Thymus (tissue), 14 donors: ENCODE measurements at places on chromosomes 16 and 17. TPM values are rescaled to one million over a fixed set of nuclear protein-coding genes. Genes with fewer than 3 reads are reported as not detected.

The SMIM22 gene
- total RNA-seq = 3.9 TPM

The ITGAD gene
- total RNA-seq = 0.28 TPM

The CCL13 gene
- total RNA-seq = 22.0 TPM

The KRTAP9-4 gene
- total RNA-seq = not detected

The HOXB4 gene
- total RNA-seq = 0.90 TPM

The CCL14 gene
- 4.1 TPM for total RNA-seq

The ITGAX gene
- total RNA-seq = 3.5 TPM

The ARHGAP44 gene
- total RNA-seq = 0.61 TPM

The VPS25 gene
- 75.0 TPM for total RNA-seq

The PABPN1L gene
- 0.09 TPM for total RNA-seq

The TBC1D24 gene
- 3.5 TPM for total RNA-seq

The MILR1 gene
- total RNA-seq = 8.8 TPM

The NACA2 gene
- total RNA-seq = 0.19 TPM

The CCT6B gene
- total RNA-seq = 1.3 TPM

The REXO5 gene
- 11.1 TPM for total RNA-seq

The BCO1 gene
- 0.14 TPM for total RNA-seq

The HOXB3 gene
- 1.5 TPM for total RNA-seq

The CLEC19A gene
- 0.05 TPM for total RNA-seq

The PRR15L gene
- 0.38 TPM for total RNA-seq

The CHST5 gene
- total RNA-seq = not detected

The SEZ6L2 gene
- total RNA-seq = 0.66 TPM

The CA7 gene
- total RNA-seq = 0.19 TPM

The SULT1A4 gene
- 4.7 TPM for total RNA-seq

The WNT9B gene
- total RNA-seq = 0.05 TPM

The TPSB2 gene
- 0.71 TPM for total RNA-seq

The VASN gene
- 1.2 TPM for total RNA-seq

The ATP2C2 gene
- 0.38 TPM for total RNA-seq

The SLC6A2 gene
- total RNA-seq = 0.14 TPM

The PNMT gene
- total RNA-seq = 0.38 TPM

The FBXW10 gene
- total RNA-seq = 0.09 TPM

The CFAP97D1 gene
- not detected for total RNA-seq

The SLC16A11 gene
- 0.52 TPM for total RNA-seq

The NLRC5 gene
- total RNA-seq = 23.3 TPM

The NPW gene
- 0.66 TPM for total RNA-seq

The CDRT15L2 gene
- total RNA-seq = not detected

The GUCY2D gene
- 0.05 TPM for total RNA-seq

The SPATA32 gene
- total RNA-seq = 0.05 TPM

The TMEM100 gene
- total RNA-seq = 1.8 TPM

The C16orf86 gene
- total RNA-seq = 5.3 TPM
